H54 (cell line): ENCODE measurements at places on chromosomes 3 and 15.

GRCh38 chr3:17795280-17795679 lies 52.8 kb upstream of the TBC1D5 start:
- DNase-seq: no peak

GRCh38 chr15:42788725-42789124 lies 51.8 kb upstream of the CDAN1 start:
- DNase-seq: no peak

GRCh38 chr3:36954452-36955134 lies 9.7 kb upstream of the TRANK1 start:
- no peak for DNase-seq

DNA sequence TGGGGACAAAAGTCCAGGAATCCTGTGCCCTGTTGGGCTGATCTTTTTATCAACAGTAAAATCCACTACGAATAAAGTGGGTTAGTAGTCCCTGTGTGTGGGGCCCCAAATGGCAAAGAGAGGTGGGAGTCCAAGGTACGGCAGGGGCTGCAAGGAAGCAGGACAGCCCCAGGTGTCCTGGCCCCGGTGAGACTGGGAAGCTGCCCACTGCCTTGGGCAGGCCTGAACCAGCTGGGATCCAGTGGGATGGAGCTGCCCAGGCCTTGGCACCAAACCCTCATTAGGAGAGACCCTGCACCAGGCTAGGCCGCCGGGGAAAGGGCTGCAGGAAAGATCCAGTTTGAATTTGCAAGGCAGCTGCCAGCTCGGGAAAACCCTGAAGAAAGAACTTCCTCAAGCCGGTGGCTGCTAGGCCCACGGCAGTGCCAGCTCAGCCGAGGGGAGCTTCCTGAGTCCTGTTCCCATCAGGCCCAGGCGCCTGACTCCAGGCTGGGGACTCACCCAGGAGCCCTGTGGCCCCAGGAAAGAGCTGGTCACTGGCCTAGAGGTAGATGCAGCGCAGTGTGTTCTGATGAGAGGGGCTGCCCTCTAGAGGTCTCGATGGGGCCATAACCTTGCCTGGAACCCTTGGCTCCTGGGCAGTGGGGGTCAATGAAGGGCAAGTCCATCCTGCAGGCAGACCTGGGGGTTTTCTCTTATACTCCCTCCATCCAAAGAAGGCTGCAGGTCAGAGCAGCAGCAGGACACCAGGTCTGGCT lies 14.4 kb upstream of the GNAI2 start:
- no peak for DNase-seq

- no peak for DNase-seq
These were observed 73.4 kb downstream of the SCN5A start for GRCh38 chr3:38576131-38576525.

- DNase-seq: no peak
These were observed 12.3 kb upstream of the ALCAM start for GRCh38 chr3:105354429-105354828.

GRCh38 chr3:158369279-158369678 lies 201.7 kb upstream of the MLF1 start:
- no peak for DNase-seq

- no peak for DNase-seq
These were observed 45.7 kb downstream of the ADAMTS17 start for GRCh38 chr15:100295939-100296565.

- DNase-seq: no peak
These were observed 38.2 kb downstream of the B3GALNT1 start for GRCh38 chr3:161066930-161067329.

- DNase-seq: no peak
These were observed 919.7 kb upstream of the CADM2 start for GRCh38 chr3:84039099-84039498.

DNA sequence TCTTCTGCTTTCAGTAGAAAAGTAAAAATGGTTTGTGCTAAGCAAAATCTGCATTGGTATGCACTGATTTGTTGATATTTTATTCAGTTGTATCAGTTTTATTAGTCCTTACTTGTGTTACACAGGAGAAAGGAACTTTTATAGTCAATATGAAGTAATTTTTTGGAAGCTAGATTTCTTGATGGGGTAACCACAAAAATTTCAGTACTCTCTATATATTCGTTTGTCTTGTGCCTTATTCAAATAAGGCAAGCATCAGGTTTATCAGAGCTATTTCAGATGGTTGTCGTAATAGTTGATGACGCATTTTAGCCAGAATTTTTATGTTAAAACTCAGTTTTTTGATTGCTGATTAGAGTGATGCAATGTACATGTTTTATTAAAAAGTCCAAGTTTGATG lies 50.7 kb upstream of the NIPA1 start:
- no peak for DNase-seq

- DNase-seq: no peak
These were observed 5.8 kb upstream of the TGFBR2 start for GRCh38 chr3:30600572-30600971.

GRCh38 chr15:92714477-92715401 lies 59.2 kb upstream of the FAM174B start:
- DNase-seq: peak; percentile 43

DNA sequence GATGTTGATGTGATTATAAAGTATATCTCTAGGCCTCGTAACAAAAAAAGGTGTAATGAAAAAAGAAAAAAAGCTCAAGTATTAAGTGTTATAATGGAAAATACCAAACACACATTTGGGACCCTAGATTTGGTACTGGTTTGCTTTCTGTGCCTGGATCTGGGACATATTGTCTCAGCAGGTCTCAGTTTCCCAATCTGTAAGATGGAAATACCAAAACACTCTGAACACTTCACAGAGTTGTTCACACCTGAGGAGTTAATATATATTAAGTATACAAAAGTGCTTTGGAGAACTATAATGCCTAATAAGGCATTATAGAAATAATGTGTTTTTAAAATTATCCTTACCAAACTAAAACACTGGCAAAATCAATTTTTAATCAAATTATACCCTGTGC lies 60.0 kb downstream of the CLASP2 start:
- DNase-seq: no peak

DNA sequence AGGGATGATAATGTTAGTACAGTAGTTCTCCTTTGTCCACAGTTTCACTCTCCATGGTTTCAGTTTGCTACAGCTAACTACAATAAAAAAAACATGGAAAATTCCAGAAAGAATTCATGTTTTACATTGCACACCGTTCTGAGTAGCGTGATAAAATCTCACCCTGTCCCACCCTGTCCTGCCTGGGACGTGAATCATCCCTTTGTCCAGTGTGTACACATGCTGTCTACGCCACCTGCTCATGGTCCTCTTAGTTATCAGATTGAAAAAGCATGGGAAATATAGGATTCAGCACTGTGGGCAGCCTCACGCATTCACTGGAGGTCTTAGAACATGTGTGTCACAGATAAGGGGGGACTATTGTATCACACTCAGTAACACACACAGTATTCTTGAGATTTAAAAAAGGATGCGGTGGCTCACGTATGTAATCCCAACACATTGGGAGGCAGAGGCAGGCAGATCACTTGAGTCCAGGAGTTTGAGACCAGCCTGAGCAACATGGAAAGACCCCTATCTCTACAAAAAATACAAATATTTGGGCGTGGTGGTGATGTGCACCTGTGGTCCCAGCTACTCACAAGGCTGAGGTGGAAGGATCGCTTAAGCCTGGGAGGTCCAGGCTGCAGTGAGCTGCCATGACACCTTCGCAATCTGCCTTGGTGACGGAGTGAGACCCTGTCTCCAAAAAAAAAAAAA lies 8.7 kb upstream of the FLNB start:
- no peak for DNase-seq

- DNase-seq: no peak
These were observed 25.1 kb upstream of the UTS2B start for GRCh38 chr3:191355406-191355805.

- peak; percentile 26 for DNase-seq
These were observed 21.4 kb downstream of the ROPN1B start for GRCh38 chr3:125990253-125990970.

DNA sequence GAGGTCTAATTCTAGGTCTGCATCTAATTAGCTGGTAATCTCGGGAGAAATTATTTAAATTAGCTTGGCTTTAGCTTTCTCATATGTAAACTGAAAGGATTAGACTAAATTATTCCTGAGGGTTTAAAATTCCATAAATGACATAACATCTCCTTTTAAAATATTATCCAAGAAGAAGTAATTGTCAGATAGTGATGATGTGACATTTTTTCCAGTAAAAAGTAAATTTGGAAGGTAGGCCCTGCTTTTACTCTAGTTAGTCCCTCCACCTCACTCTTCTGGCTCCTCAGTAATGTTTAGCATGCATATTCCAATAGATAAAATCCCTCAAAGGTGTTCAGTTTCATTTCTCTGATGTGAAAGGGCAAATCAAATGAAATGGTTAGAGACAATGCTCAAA lies 215.7 kb downstream of the FHIT start:
- DNase-seq: no peak
